ENCODE measurements at places on chromosomes 1 and 21.
A peak's percentile ranks its signal among the peaks of the same experiment; 100 is the strongest.

GRCh38 chr21:41207401-41208375 lies 39.7 kb downstream of the BACE2 start:
- peak; percentile 17 for DNase-seq

- no peak for DNase-seq
Measured at GRCh38 chr1:53577761-53578100, 118.5 kb downstream of the DMRTB1 start.

DNA sequence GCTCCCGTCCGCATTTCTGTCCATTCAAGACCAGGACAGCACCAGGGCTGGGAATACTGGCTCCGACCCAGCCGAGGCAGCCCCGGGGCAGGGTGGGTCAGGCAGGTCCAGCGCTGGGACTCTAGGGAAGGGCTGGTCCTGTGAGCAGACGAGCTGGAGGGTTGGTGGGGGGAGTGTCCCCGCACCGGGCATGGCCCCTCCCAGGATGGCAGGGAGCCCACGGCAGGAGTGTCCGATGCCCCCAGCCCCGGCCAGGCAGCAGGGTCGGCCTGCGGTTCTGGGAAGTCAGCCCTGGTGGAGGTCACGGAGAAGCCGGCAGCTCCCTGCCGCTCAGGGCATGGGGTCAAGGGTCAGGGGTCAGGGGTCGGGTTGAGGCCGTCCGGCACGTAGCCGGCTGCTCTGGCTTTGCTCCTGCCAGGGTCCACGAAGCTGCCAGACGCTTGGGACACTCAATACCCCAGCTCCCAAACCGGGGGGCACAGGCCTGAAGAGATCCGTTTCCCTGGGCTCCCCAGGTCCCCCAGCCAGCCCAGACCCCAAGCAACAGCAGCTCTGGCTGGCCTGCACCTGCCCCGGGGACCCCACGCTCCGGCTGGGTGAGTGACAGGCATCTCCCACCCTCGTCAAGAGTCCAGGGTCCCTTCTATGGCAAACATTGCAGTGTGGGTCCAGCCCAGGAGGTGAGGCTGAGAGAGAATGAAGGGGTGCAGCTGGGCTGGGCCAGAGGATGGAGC lies 6.7 kb downstream of the C1QTNF12 start:
- no peak for DNase-seq

DNA sequence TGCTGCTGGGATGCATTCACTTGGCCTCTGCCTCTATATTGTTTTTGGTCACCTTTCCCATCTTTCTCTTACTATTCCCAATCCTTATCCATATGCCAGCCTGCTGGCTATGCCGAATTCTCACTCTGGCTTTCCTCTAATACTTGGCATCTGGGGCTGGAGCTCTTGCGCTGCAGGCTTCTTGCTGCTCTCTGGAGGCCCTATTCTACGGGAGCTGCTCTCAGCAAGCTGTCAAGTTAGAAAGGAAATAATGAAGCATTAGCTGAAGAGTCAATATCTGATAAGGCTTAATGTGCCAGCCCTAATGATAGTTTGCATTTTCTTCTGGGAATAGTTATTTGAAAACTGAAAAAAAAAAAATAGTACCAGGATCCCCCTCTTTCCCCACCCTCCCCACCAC lies 125.3 kb upstream of the CYYR1 start:
- DNase-seq, result no peak

DNA sequence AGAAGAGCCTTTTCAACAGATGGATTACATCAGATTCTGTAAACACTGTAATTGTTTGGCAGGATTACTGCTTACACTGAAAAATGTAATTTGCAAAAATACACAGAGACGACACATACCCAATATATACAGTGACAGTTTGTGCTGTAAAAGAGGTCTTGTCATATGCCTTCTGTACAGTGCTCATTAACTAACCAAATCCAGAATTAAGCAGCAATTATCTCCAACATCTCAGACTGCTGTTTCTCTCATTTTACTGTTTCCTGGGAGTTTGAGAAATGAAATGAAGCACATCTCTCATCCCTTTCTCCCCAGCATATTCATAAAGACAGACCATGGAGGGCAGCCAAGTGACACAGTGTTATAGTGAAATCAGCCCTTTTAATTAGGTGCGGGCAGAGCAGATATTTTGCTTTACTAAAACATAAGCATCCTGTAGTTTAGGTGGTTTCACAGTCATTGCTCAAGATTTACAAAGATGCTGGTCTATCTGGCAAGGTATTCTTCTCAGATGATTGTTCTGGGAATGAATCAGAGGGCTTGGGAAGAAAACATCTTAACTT lies 618.4 kb upstream of the USP24 start:
- peak; percentile 71 for DNase-seq

DNA sequence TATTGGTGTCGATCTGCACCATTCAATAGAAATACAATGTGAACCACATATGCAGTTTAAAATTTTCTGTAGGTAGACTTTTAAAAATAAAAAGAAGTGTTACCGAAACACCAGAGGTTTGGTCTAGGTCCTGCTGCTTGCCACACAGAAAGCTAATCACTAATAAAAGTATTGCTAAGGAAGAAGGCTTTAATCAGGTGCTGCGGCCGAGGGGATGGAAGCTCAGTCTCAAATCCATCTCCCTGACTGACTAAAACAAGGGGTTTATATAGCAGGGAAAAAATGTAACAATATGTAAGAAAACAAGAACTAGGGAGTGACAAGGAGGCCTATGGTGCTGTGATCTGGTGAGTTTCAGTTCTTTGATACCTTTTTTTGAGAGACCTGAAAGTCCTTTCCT lies 99.3 kb downstream of the XPR1 start:
- no peak for DNase-seq

DNA sequence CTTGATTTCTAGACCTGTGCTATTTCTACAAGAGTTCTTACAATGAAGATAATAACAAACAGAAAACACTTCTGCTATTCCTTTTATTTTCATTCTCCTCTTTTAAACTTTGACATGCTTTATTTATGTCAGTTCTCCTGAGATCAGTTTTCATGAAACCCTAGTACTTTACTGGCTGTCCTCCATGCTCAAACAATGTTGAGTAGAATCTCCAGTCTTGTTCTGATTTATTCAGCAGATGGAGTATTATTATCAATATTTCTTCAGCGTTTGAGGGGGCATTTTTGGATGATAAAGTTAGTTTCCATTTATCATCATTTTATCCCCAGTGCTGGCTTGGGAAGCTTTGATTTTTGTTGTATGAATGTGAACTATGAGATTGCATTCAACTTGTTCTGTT lies 85.9 kb upstream of the WARS2 start:
- no peak for DNase-seq

- no peak for DNase-seq
Measured at GRCh38 chr1:10947181-10947580, 65.3 kb upstream of the TARDBP start.

DNA sequence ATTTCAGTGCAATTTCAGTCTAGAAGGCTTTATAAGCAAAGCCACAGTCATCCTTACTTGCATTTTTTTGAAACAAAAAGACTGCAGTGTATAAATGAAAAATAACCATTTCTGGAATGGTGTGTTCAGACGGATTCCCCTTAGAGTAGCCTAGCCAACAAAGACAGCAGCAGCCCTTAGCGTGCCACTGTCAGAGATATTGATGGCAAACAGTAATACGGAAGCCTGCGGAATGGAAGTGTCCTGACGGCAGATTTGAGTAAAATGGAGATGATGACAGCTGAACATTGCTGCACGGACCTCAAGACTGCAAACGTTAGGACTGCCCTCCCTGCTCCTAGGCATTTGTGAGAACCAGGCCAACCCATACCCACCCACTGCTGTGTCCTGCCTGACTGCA lies 54.7 kb downstream of the PDE9A start:
- DNase-seq, result no peak

DNA sequence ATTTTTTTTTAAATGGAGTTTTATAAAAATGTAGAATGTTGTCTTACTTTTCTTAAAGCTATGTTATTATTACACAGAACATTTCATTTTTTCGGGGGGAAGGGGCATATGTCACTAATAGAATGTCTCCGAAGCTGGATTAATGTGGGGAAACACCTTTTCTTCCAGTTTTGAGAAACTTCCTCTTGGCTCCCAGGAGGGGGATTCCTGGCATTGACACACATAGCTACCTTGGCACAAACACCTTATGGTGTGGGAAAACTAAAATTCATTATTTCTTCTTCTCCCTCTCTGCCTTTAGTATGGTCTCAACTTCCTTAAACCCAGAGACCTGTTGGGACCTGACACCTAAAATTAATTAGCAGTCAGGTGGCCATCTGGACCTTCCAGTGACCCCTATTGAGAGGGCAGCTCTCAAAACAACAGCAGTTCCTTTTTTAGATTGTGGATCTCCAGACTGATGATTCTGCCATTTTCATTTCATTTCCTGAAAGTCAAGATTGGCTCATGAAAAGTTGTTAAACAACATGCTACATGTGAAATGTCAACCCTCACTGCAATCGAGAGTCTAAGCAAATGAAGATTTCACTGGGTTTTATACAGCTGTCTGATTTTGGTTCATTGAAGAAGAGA lies 70.1 kb upstream of the EDEM3 start:
- DNase-seq, result no peak

DNA sequence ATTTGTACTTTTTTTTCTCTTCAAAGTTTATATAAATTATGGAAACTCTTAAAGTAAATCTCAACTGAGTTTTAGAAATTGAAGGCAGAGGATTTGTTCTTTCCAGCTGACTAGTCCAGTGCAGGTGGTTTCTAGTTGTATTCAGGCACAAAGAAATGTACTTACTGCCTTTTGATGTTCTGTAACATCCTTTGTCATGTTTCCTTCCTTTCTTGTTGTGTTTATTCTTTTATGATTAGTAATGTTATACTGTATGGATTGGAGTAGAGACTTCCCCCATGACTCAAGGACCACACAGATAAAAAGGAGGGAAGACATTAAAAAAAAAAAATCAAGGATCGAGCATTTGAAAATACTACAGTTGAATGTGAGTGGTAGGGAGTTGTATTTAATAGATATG lies 8.0 kb downstream of the HIPK1 start:
- DNase-seq, result no peak
